ENCODE measurements at places on chromosomes 1 and 21.

- no peak for DNase-seq
These were observed 20.8 kb downstream of the CLDN14 start for GRCh38 chr21:36459098-36459497.

DNA sequence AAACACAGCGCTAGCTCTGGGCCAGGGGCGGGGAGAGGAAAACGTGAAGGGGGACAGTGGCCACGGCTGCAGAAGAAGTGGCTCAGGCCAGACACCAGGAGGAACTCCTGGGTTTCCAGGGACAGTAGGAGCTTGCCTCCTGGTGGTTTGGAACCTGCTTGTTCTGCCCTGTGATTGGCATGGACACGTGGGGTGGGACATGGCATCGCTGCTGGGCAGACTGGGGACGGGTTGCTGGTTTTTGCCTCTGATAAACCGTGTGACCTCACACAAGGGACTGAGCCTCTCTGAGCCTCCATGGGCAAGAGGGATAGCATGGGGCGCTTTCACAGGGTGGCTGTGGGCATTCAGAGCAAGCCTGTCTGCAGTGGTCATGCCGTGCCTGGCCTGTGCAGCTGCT is 7.5 kb upstream of the PLCH2 start:
- no peak for DNase-seq

- DNase-seq, result no peak
These were observed 19.3 kb upstream of the UMODL1 start for GRCh38 chr21:42051788-42052187.

GRCh38 chr1:204947747-204948146 is 77.1 kb downstream of the NFASC start:
- no peak for DNase-seq

GRCh38 chr1:117685936-117686806 is 80.3 kb downstream of the TENT5C start:
- DNase-seq, result no peak

DNA sequence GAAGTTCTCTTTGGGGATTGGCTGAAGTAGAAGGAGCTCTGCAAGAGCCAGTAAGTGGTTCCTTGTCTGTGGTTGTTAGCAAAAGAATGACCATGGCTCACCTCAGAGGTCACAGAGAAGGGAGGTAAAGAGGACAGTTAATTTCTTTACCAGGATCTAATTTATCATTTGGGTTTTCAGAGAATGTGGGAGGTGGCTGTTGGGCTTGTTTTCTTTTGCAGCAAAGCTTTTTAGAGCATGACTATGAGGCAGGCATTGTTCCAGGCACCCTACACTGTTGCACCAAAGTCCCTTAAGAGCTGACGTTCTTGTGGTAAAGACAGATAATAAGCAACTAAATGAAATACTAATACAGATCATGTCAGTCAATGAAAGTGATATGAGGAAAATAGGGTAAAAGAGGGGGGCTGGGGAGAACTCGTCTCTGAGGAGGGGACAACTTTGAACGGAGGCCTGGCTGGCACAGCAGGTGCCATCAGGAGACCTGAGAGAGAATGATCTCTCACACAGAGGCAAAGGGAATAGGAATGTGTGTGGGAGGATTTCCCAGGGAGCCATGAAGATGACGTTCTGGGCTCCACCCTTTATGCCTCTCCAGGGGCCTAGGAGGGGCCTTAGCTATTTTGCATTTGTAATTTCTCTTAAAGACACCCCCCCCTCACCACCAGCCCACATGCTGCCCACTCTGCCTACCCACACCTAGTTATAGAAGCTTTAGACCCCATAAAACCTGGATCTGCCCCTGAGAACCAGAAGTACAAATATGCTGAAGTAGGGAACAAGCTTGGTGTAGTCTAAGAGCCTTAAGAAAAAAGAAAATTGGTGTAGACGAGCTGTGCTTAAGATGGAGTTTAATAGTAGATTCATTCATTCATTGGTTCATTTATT is 177.5 kb downstream of the ROR1 start:
- peak; percentile 51 for DNase-seq

GRCh38 chr1:38332649-38333310 is 286.2 kb upstream of the POU3F1 start:
- DNase-seq, result no peak

GRCh38 chr1:100342348-100342747 is 10.0 kb upstream of the CDC14A start:
- no peak for DNase-seq

- DNase-seq, result no peak
These were observed 113.4 kb downstream of the MAB21L3 start for GRCh38 chr1:116224561-116224960.

DNA sequence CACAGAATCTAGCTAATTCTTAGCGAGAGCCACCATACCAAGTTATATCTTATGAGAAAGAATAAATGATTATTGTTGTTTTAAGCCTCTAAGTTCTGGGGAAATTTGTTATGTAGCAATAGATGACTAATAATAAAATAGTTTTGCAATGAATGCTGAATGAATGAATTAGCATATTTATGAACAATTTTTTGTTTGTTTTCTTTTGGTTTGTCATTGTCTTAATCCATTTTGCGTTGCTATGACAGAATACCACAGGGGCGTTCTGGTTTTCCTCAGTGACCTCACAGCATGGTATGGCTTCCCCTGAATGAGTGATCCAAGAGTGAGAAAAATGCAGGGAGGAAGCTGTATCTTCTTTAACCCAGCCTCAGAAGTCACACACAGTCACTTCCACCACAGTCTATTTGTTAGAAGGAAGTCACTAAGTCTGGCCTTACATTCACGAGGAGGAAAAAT is 53.8 kb upstream of the HPDL start:
- peak; percentile 78 for DNase-seq

DNA sequence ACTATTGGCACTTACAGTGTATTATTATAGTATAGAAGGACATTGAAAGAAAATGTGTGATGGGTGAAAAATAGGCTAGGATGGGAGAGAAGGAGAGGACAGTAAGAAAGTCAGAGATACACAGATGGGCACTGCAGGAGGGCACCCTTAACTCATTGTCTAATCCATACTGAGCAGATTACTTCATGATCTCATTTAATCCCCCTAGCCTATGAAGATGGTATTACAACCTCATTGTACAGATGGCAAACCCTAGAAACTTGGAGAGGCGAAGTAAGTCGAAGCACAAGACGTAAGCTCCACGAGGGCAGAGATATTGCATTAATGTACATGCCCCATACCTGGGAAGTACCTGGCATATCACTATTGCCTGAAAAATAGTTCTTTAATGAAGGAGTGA is 346.9 kb upstream of the DAB1 start:
- DNase-seq, result peak; percentile 9

GRCh38 chr1:110515041-110515440 is 3.9 kb downstream of the KCNA10 start:
- DNase-seq, result no peak

Measured in fibroblast of skin of scalp (primary cell).